ENCODE measurements at places on chromosomes 7 and 10.

DNA sequence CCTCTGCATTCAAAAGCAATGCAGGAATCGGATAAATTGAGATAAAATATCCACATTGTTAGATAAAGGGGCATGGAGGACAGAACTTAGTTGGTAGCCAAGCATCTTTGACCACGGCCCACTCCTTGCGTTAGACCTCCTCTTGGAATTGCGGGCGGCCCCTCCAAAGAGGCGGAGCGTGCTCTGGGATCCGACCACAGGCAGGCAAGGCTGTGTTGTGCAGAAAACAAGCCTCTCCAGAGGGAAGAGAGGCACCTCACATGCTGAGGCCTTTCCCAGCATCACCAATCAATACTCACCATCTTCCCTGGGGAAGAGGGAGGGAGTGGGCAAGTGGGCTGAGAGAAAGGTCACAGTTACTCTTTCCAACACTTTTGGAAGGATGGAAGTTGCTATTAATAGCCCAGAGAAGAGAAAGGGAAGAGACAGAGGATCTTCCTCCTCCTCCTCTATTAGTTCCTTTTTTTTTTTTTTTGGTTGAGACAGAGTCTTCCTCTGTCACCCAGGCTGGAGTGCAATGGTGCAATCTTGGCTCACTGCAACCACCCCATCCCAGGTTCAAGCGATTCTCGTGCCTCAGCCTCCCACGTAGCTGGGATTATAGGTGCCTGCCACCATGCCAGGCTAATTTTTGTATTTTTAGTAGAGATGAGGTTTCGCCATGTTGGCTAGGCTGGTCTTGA, 49.7 kb upstream of the NRF1 start:
- DNase-seq = no peak

GRCh38 chr7:158957510-158957906, 101.2 kb downstream of the DYNC2I1 start:
- DNase-seq = peak; percentile 65

DNA sequence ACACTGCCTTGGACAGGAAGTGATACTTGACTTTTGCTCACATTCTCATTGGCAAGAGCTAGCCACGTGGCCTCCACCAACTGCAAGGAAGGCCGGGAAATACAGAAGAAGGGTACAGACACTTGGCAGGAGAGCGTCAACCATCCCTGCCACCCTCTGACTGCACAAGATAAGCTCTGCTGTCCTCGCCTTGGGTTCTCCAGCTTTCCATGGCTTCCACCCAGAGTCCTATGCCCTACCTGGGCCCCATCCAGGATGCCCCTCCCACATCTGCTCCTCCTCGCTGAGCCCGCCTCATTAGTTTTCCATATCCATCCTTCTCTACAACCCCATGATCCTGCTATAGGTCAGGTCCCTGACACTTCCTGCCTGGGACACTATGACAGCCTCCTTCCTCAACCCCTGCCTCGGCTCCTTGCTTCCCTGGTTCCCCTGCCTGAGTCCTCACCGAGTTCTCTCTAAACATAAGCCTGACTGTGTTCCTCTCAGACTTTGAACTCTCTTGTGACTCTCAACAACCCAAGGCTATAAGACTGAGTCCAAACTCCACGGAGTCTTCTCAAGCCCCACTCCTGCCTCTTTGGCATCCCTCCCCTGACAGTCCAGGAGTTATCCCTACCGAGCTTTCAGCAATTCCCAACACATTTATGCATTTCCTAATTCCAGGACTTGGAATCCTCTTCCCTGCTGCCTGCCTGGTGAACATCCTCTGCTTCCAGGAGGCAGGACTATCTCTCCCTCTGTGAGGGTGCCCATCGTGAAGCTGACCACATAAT, 23.2 kb upstream of the GDF10 start:
- no peak for DNase-seq

DNA sequence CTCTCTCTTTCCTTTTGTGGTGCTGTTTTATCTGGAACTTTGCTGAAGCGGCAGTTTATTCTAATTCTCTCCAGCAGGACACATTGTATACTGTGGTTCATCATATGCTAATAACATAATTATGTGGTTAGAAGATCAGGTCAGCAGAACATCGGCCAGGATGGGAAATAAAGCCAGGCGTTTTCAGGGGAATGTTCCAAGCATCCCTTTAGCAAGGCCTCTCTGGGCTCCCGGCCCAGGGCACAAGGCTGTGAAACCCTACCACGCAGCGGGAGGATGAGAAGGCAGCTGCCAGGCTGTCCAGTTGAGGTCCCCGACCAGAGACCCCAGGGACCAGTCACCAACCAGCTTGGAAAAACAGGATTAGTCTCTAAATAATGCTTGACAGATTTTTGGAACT, 112.2 kb upstream of the GALNT17 start:
- no peak for DNase-seq

DNA sequence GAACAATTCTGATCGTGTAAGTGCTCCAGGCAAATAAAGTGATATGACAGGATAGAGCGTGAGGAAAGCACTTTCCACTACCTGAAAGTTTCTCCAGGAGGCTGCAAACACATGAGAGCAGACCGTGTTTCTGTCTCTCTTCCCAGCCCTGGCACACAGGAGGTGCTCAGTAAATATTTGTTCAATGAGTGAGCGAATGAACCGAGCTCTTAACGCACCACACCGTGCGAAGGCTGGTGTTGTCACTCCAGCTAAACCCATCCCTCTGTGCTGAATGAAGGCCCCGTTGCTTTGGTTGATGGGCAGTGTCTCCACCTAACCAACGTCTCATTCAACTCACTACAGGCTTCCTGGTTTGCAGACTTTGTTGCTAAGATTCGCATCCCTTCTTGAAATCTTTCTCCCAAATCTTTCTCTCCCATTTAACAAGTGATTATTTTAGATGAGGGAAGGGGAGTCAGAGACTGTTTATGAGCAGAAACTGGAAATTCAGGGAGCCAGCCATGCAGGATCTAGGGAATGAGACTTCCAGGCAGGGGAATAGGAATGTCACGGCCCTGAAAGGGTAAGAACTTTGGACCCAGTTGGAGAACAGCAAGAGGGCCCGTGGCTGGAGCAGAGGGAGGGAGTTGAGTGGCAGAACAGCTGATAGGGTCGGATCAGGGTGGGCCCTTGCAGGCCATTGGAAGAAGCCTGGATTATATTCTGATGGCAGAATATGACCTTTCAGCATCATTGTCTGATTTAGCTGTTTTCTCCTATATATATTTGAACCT, 282.6 kb downstream of the CAMK1D start:
- no peak for DNase-seq

GRCh38 chr7:149202831-149203231, 7.5 kb downstream of the ZNF282 start:
- DNase-seq = no peak

DNA sequence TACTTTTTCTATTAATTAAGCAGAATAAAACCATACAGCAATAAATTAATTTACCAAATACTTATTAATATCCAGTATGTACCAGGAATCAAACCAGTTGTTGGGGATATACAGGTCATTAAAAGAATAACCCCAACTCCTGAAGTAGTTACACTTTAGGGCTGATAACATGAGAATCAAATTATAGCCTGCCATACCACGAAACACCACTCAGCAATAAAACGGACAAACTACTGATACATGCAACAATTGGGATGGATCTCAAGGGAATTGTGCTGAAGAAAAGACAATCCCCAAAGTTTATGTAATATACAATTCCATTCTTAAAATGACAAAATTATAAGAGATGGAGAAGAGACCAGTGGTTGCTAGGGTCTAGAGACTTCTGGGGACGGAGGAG, 22.7 kb downstream of the MCMBP start:
- DNase-seq = no peak

GRCh38 chr10:19902456-19902855, 86.2 kb downstream of the PLXDC2 start:
- DNase-seq = no peak

GRCh38 chr7:158602905-158603772, 15.5 kb upstream of the PTPRN2 start:
- DNase-seq = no peak

DNA sequence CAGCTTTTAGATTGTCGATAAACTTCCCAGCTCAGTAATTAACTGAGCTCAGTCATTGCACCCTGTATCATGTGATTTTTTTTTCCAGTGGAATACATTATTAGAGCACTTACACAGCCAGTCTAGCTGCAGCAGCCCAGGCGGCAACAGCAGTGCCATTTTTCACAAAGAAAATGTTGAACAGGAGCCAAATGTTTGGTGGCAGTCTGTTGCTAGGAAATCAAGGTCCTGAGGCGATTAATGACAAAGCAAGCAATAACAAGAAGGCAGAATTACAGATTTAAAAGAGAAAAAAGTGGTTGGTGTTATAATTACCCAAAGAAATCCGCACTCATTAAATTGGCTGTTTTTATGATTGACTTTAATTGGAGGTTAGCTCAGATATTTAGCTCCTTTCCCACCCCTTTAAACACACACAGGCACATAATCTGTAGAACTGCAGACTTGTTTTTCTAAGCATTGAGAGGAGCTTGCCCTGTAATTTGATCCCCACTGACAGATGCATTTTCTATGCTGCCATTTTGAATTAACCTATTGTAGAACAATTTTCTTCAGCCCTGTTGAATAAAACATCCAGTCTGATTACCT, 267.4 kb downstream of the ADK start:
- DNase-seq = peak; percentile 98

- DNase-seq = no peak
These were observed 72.3 kb downstream of the EBF3 start for GRCh38 chr10:129891806-129892205.

GRCh38 chr7:66643395-66643794, 14.7 kb downstream of the KCTD7 start:
- DNase-seq = no peak

- no peak for DNase-seq
These were observed 27.7 kb downstream of the CNPY1 start for GRCh38 chr7:155518633-155519032.

- peak; percentile 54 for DNase-seq
These were observed 11.7 kb downstream of the NOBOX start for GRCh38 chr7:144391823-144392255.

- no peak for DNase-seq
These were observed 20.5 kb downstream of the OTUD1 start for GRCh38 chr10:23459308-23459939.

GRCh38 chr7:77631820-77632219, 64.4 kb upstream of the RSBN1L start:
- no peak for DNase-seq

GRCh38 chr10:43315535-43316207, 48.8 kb upstream of the RASGEF1A start:
- no peak for DNase-seq

DNA sequence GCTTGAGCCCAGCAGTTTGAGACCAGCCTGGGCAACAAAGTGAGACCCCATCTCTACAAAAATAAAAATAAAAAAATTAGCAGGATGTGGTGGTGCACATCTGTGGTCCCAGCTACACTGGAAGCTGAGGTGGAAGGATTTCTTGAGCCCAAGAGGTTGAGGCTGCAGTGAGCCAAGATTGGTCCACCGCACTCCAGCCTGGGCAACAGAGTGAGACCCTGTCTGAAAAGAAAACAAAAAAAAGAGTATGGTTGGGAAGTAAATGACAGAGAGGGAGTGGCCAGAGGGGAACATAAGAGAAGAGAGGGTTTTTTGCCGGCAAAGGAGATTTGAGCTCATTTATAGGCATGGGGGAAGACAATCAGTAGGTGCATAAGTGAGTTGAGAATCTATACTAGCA, 19.7 kb downstream of the PLXDC2 start:
- DNase-seq = no peak

- no peak for DNase-seq
These were observed 51.7 kb downstream of the LAMB1 start for GRCh38 chr7:107951172-107951787.

DNA sequence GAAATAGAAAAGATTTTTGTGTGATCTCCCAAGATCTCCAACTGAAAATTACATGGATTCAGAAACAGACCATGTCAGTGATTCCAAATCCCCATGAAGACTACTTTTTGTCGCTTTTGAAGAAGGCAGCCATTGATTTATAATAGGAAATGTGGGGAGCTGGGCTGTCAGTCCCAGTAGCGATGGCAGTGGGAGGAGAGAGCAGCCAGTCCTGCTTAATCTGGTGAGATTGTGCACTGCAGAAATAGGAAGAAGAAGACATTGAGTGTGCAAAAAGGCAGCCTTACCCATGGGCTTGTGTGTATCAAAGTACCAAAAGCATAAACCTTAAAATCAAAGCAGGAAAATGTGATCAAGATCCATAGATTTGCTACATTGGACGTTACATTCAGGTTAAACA, 4.8 kb downstream of the ADRB1 start:
- DNase-seq = no peak

DNA sequence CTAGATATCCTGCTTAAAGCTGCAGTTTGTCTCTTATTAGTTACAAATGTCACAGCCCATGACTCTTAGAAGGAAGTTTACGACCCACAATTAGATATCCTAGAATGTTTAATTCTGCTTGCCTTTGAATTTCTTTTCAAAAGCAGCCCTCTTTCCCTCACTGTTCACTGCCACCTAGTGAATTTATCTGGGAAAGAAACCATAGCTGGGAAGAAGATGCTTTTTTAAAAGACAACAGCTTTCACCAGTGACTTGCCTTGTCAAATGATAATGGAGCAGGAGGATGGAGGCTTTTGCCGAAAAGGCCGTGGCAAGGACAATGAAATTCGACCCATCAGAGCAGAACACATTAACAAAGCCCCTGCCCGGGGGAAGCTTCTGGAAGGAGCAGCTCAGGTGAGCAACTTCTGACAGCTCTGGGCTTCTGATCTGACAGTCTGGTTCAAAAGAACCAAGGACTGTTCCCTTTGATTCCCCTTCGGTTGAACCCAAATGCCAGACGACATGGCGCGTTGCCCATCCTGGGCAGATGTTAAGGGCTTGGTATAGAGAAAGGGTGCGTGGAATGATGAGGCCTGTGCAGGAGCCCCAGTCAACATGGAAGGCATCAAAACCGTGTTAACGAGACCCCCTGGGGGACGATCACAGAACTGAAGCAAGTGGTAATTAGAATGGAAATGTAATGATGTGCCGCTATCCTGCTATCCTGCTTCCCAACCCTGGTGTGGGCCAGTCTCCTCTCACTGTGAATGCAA, 236.8 kb downstream of the FRMD4A start:
- peak; percentile 33 for DNase-seq

GRCh38 chr7:95190515-95190914, 133.8 kb downstream of the PON1 start:
- DNase-seq = no peak

DNA sequence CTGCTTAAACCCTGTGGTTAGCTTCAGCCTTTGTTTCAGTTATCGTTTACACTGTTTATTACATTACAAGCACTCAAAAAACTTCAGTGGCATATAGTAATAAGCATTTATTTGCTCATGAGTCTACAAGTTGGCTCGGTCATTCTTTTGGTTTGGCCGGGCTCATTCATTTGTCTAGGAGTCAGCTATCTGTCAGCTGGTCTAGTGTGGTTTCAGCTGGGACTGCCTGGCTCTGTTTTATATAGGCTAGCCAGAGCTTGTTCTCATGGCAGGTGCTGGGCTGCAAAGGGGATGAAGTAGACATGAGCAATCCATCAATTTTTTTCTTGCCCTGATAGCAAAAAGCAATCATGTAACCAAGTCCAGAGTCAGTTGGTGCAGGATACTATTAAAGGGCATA, 103.6 kb downstream of the MKLN1 start:
- DNase-seq = peak; percentile 99

Data from NCI-H1105 treated with DMSO at 0.1 percent for 48 hours (cell line).